ENCODE measurements at places on chromosomes 13 and 19. TPM values are rescaled to one million over a fixed set of nuclear protein-coding genes. Genes with fewer than 3 reads are reported as not detected.

The CYP4F3 gene
- 0.26 TPM for total RNA-seq

DNA sequence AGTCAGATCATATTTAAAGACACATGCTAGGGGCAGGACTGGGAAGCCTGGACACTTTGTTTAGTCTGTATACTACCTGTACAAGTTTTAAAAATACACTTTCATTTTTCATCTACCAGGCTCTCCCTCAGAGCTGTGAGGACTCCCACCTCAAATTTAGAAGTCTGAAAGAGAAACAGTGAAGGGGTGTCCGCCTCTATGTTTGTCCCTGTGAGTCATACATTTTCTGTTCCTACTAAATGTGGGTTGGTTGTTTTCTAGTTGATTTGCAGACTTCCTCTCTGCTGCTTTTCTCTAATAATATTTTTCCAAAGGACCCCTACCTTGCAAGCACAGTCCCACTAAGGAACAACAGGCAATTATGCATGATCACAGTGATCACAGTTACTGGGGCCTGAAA is 110.5 kb downstream of the ENOX1 start:
- H3K27me3 ChIP-seq = peaks cover 18% of the 10 kb centered on the region
- H3K27ac ChIP-seq = no peak overlapping the region
- no peaks in the 10 kb centered on the region for H3K4me1 ChIP-seq
- DNase-seq = no peak
- no peak overlapping the region for H3K4me3 ChIP-seq

The CYP4F11 gene
- total RNA-seq = not detected

GRCh38 chr19:30450100-30450499 is 77.9 kb downstream of the ZNF536 start:
- no peaks in the 10 kb centered on the region for H3K36me3 ChIP-seq
- no peak overlapping the region for H3K4me3 ChIP-seq
- peaks cover 4% of the 10 kb centered on the region for H3K27me3 ChIP-seq
- H3K4me1 ChIP-seq = no peaks in the 10 kb centered on the region
- DNase-seq = no peak

DNA sequence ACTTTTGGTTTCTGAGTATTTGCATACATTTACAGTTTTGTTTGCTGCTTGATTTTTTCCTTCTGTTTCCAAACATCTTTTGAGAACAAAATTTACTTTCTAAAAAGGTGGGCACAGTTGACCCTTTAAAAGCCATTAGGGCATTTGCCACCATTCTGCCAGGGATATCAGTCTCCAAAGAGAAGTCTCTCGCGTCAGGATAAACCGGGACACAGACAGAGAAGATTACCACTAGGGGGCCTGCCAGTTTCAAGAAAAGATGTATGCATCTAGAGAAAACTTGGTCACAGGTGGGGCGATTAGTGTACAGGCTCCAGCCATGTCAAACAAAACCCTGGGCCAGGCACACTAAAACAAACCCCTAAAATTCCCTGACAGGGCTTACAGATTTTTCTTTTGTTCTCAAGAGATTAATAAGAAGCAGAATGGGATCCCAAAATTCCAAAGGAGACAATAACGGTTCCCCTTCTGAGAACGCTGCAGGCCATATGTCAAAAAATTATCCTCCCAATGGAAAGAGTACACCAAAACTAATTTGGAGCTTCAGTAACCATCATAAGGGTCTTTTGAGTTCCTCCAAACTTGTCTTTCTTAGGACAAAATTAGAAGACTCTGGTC is 10.7 kb upstream of the PABPC3 start:
- H3K27me3 ChIP-seq = peaks cover 39% of the 10 kb centered on the region
- H3K27ac ChIP-seq = no peak overlapping the region
- H3K4me3 ChIP-seq = no peak overlapping the region
- no peak for DNase-seq
- H3K36me3 ChIP-seq = no peaks in the 10 kb centered on the region

GRCh38 chr13:59684105-59684504 is 479.6 kb downstream of the DIAPH3 start:
- no peak for DNase-seq
- H3K27ac ChIP-seq = no peak overlapping the region
- no peaks in the 10 kb centered on the region for H3K27me3 ChIP-seq
- H3K4me1 ChIP-seq = no peaks in the 10 kb centered on the region

DNA sequence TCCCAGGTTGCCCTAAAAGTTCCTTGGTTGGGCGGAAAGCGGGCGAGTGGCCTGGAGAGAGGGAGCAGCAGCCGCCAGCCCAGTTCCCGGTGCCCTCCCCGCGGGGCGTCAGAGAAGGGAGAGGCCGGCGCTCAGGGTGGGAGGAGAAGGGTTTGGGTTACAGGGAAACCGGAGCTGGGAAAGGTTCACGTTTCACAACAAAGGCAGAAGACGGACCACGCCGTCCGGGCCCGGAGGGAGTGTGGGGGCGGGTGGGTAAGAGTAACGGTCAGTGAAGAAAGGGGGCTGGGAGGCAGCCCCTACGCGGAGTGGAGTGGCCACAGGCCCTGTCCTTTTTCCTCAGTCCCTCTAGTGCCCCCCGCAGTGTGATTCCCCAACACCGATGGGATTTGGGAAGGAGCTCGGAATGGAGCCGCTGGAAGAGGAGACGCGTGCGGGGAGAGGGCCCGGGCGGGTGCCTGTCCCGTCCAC is 1.6 kb downstream of the SIX5 start:
- H3K27ac ChIP-seq = no peak overlapping the region
- peaks cover 19% of the 10 kb centered on the region for H3K27me3 ChIP-seq
- peak overlapping the region; percentile 15 for H3K4me3 ChIP-seq
- DNase-seq = no peak
- peaks cover 13% of the 10 kb centered on the region for H3K4me1 ChIP-seq

- peaks cover 23% of the 10 kb centered on the region for H3K36me3 ChIP-seq
- no peak overlapping the region for H3K4me3 ChIP-seq
- no peaks in the 10 kb centered on the region for H3K27me3 ChIP-seq
- no peaks in the 10 kb centered on the region for H3K4me1 ChIP-seq
Observed at GRCh38 chr13:77042566-77043177, 15.7 kb upstream of the FBXL3 start.

DNA sequence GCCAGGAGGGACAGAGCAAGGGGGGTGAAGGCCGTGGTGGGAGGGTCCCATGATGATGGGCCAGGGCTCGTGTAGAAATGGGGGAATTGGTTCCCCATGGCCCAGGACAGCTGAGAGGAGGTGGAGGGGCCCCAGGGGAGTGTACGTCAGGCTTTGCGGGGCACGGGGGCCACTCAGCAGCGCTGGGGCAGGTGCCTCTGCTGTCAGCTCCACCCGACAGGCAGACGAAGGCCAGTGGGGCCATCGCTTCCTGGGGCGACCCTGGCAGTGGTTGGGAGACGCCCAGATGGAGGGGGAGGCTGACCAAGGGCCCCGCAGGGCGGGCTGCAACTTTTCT is 1.9 kb upstream of the TEKTIP1 start:
- H3K4me1 ChIP-seq = no peaks in the 10 kb centered on the region
- peaks cover 18% of the 10 kb centered on the region for H3K36me3 ChIP-seq
- H3K27me3 ChIP-seq = no peaks in the 10 kb centered on the region
- no peak overlapping the region for H3K27ac ChIP-seq
- DNase-seq = no peak
- no peak overlapping the region for H3K4me3 ChIP-seq

DNA sequence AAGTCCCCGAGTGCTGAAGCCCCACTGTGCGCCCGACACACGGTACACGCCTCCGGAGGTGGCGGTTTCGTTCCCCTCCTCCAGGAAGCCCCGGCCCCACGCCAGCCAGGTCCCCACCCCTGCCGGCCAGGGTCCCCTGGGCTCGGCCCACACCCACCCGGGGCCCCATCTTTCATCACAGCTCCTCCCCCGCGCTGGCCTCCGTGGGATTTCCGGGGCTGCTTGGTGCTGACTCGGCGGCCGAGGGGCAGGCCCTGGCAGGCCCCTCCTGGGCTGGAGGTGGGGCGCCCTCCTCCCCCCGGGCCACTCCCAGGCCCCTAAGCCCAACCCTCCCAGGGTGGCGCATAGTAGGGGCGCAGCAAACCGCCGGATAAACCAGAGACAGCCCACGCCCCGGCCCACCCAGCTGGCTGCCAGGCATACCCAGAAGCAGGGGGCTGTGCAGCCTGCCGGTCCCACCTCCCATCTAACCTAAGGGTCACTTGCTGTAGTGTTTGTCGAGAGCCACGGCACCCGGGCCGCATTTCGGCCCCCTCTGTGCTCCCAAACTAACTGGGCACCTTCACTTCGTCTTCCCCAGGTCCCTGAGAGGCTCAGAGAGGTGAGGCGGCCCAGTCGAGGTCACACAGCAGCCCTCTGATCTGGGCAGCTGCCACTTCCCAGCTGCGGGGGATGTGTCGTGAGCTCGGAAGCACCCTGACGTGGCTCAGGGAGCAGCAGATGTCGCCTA is 6.6 kb downstream of the ZBTB7A start:
- H3K27me3 ChIP-seq = no peaks in the 10 kb centered on the region
- peak; percentile 89 for DNase-seq
- H3K4me3 ChIP-seq = peak overlapping the region; percentile 75
- peak overlapping the region; percentile 88 for H3K27ac ChIP-seq
- peaks cover 55% of the 10 kb centered on the region for H3K4me1 ChIP-seq

The CEACAM3 gene
- total RNA-seq = not detected

DNA sequence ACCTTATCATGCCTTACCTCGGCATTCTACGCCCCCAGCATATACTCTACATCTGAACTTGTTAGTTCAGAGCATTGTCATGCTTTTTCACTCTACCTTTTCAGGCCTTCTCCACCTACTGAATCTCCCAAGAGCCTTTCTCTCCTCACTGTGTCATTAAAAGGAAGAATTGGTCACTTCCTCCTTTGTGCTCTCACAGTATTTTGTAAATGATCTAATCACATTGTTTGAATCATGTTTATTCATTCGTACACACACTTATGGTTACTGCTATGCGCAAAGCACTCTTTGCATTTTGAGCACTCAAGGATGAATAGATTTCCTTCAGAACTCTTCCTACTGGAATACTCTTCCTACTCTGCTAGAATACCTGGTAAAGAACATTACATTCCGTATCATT is 15.8 kb upstream of the ELF1 start:
- H3K36me3 ChIP-seq = peaks cover 9% of the 10 kb centered on the region
- no peak for DNase-seq
- H3K27me3 ChIP-seq = no peaks in the 10 kb centered on the region
- H3K4me1 ChIP-seq = peaks cover 15% of the 10 kb centered on the region

DNA sequence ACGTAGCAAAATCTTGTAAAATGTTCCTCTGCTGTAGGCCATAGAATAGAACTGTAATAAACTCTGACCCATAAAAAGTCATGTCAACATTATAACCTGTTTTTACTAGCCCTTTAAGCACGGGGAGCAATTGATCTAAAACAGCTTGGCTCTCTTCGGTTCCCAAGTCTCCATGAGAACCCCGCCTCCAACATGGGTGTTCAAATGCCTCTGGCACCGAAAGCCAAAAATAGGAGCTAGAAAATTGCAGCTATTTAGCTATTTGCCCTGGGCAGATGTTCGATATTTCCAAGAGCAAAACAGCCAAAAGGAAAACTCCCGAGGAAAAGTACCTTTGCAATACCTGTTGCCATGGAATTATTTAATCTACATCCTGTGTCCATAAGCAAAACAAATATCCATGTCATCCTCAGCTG is 563.1 kb downstream of the EFNB2 start:
- H3K4me1 ChIP-seq = no peaks in the 10 kb centered on the region
- H3K27ac ChIP-seq = no peak overlapping the region
- no peaks in the 10 kb centered on the region for H3K36me3 ChIP-seq

DNA sequence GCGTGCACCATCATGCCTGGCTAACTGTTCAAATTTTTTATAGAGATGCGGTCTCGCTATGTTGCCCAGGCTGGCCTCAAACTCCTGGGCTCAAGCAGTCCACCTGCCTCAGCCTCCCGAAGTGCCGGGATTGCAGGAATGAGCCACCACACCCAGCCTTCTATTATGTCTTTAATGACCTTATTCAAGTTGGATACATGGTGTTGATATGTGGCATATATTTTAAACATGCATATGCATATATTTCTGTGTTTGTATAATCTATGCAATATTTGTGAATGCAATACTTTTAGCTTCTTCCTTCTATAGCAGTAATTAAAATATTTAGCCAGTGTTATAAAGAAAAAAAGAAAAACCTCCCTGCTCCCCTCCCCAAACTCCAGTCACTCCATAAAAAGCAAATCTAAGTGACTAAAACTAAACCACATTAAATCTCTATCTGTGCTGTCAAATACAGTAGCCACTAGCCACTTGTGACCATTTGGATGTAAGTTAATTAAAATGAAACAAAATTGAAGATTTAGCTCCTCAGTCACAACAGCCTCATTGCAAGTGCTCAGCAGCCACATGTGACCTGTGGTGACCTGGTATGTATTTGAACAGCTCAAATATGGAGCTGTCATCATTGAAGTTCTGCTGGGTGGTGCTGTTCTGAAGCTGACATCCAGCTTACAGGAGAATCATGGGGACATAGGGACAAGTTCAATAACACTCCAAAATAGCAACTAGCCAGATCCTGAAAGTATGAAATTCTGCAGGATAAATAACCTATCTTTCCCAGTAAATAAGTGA is 27.4 kb downstream of the FCGBP start:
- no peak overlapping the region for H3K27ac ChIP-seq
- H3K4me3 ChIP-seq = no peak overlapping the region
- H3K36me3 ChIP-seq = no peaks in the 10 kb centered on the region
- no peaks in the 10 kb centered on the region for H3K27me3 ChIP-seq

DNA sequence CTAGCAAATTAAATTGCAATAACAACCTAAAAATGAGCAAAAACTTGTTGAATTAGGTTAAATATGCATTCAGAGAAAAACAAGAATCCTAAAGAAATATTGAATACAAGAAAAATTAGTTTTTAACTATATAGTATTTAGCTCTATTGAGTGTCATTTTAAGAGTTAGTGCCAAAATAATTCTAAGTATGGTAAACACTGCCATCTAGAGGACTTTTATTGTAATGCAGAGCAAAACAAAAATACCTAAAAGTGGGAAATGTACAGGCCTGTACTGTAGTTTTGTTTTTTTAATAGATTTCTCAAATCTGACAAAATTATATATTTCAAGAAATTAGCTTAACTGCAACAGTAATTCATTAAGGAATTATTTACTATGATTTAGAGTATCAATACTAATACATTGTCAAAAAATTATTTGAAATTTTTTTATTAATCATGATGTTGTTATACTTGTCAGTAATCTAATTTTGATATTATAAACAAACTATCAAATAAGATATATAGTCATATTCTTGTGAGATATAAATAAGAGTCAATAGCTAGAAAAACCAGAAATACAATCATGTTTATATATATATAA is 8.2 kb upstream of the PCDH9 start:
- no peak overlapping the region for H3K27ac ChIP-seq
- H3K36me3 ChIP-seq = no peaks in the 10 kb centered on the region
- no peak for DNase-seq
- H3K4me3 ChIP-seq = no peak overlapping the region
- no peaks in the 10 kb centered on the region for H3K4me1 ChIP-seq

The ACTL9 gene
- not detected for total RNA-seq

DNA sequence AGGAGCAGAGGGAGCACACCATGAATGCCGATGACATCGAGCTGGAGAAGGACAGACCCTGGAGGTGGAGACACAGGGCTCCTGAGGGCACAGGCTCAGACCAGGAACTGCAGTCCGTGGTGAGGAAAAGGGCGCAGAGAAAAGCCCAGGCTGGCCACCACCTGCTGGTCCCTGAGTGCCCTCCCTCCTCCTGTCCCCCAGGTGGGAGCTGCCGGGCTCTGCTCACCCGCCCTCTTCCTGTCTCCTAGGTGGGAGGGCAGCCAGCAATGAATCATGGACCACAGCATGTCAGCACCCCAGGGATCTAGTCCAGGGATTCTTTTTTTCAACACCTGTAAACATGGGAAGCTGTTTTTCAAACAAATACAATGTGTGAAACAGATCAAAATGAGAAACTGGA is 94.6 kb upstream of the ARHGEF7 start:
- peaks cover 31% of the 10 kb centered on the region for H3K27me3 ChIP-seq
- H3K36me3 ChIP-seq = peaks cover 9% of the 10 kb centered on the region
- DNase-seq = no peak
- H3K4me3 ChIP-seq = no peak overlapping the region

- no peak overlapping the region for H3K4me3 ChIP-seq
- H3K27me3 ChIP-seq = no peaks in the 10 kb centered on the region
- no peak overlapping the region for H3K27ac ChIP-seq
Observed at GRCh38 chr13:49980266-49980665, 16.6 kb upstream of the TRIM13 start.

The ZIC2 gene
- total RNA-seq = 1.6 TPM

All from activated CD8-positive, alpha-beta memory T cell treated with anti-CD3 and anti-CD28 coated beads, Interleukin-2, amount 10 ng/mL, durations not matched to agents 7 days and 5 days (primary cell).